ENCODE measurements at places on chromosomes 3 and 15. TPM values are rescaled to one million over a fixed set of nuclear protein-coding genes. Genes with fewer than 3 reads are reported as not detected.

DNA sequence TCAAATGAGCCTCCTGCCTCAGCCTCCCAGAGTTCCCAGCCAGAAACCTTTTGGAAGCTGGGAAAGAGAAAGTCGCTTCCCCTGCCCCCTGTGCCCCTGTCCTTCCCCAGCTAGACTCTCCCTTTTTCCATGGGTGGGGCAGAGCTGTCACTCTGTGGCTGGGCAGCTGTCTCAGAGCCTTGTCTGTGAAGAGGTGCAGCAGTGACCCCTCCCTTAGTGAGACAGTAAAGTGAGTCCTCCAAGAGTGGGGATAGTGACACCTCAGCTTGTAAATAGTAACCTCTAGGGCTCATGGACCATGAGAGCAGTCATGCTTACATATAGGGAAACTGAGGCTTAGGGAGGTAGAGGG is 76.3 kb downstream of the SMAD6 start:
- peaks cover 44% of the 10 kb centered on the region for H3K4me1 ChIP-seq
- no peak overlapping the region for H3K27ac ChIP-seq
- DNase-seq = no peak
- no peaks in the 10 kb centered on the region for H3K27me3 ChIP-seq
- no peak overlapping the region for H3K4me3 ChIP-seq

Gene GOLGA6L7
- not detected for total RNA-seq

DNA sequence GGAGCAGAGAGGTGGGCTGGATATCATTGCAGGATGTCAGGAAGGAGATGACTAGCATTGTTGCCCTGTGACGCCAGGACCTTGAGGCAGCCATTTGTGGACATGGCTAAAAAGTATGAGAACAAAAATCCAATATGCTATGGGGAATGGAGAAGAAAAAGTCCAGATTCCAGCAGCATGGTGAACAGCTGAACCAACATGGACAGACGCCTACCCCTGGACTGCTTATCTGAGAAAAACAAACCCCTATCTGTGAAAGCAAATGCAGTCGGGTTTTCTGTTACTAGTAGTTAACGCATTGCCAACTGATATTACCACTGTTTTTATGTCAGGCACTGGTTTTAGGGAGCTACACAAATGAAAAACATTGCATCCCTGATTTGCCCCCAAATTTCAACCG is 251.2 kb upstream of the RORA start:
- no peaks in the 10 kb centered on the region for H3K4me1 ChIP-seq
- DNase-seq = no peak
- no peaks in the 10 kb centered on the region for H3K27me3 ChIP-seq
- H3K36me3 ChIP-seq = no peaks in the 10 kb centered on the region
- H3K4me3 ChIP-seq = no peak overlapping the region

DNA sequence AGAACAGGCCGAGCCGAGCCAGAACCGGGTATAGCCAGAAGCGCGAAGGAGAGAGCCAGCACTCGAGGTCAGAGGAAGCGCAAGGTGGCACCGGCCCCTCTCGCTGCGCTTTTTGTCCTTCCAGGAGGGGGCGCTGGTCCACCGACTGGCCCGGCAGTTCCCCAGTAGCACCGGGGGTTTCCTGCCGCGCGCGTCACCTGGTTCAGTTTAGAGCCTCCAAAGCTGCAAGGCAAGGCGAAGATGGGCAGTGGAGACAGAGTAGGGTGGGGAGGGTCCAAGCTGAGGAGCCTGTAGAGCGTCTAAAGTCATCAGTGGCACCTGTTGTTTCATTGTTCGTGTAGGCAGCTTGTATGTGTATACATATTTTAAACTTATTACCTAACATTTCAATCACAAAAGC is 7.6 kb upstream of the NR2E3 start:
- H3K27me3 ChIP-seq = no peaks in the 10 kb centered on the region
- H3K4me3 ChIP-seq = no peak overlapping the region
- no peaks in the 10 kb centered on the region for H3K36me3 ChIP-seq
- H3K4me1 ChIP-seq = peaks cover 10% of the 10 kb centered on the region

Gene TUSC7
- not detected for total RNA-seq

DNA sequence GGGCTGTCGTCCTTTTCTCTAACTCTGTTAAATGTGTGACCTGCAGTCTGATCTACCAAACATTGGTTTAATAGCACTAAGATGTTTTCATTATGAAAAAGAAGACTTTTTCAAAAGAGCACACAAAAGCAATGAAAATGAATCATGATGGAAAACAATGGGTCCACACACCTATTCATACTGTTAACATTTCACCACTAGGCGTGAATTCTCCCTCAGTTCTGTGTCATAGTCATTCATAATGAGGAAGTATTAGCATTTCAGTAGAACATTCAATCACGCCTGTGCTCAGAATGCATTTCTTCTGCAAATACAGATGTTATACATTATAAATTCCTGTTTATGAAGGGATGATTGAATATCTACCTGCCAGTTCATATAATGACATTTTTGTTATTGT is 35.9 kb downstream of the EIF4E3 start:
- no peaks in the 10 kb centered on the region for H3K36me3 ChIP-seq
- H3K27me3 ChIP-seq = no peaks in the 10 kb centered on the region
- no peak overlapping the region for H3K4me3 ChIP-seq
- no peak overlapping the region for H3K27ac ChIP-seq
- DNase-seq = no peak

DNA sequence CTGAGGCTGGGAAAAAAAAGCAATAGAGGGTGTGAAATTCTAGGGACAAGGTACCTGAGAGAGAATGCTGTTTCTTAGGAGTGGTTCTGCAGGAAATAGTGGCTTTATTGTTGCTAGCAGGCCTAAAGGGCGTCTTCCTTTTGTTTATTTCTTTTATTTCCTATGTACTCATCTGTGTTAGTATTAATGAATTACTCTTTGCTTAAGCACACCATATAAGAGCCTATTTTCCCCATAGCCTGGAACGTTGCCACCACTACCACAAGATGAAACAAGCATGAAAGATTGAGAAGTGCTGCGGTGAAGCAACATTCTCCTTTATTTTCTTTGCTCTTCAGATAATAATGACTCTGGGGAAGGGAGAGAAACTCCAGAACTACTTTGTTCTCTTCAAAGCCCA is 21.3 kb upstream of the GOLIM4 start:
- H3K27me3 ChIP-seq = no peaks in the 10 kb centered on the region
- no peak overlapping the region for H3K27ac ChIP-seq
- DNase-seq = no peak
- H3K4me1 ChIP-seq = no peaks in the 10 kb centered on the region

DNA sequence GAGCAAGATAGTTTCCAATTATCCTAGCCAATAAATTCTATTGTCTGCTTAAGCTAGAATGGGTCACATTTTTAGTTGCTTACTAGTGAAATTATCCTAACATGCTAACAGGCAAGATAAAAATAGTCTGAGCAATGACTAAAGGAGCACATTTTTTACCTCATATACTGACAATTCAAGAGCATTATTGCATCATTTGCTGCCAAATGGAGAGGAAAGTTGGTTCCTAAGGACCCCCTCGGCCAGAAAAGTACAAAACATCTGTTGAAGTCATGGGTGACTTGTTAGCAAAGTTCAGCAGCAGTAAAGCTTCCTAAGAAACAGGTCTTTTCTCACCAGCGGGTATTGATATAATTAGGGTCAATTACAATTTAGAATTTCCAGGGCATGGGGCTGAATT is 1001.0 kb downstream of the FHIT start:
- no peak overlapping the region for H3K27ac ChIP-seq
- H3K4me1 ChIP-seq = no peaks in the 10 kb centered on the region
- H3K36me3 ChIP-seq = no peaks in the 10 kb centered on the region
- H3K4me3 ChIP-seq = no peak overlapping the region

DNA sequence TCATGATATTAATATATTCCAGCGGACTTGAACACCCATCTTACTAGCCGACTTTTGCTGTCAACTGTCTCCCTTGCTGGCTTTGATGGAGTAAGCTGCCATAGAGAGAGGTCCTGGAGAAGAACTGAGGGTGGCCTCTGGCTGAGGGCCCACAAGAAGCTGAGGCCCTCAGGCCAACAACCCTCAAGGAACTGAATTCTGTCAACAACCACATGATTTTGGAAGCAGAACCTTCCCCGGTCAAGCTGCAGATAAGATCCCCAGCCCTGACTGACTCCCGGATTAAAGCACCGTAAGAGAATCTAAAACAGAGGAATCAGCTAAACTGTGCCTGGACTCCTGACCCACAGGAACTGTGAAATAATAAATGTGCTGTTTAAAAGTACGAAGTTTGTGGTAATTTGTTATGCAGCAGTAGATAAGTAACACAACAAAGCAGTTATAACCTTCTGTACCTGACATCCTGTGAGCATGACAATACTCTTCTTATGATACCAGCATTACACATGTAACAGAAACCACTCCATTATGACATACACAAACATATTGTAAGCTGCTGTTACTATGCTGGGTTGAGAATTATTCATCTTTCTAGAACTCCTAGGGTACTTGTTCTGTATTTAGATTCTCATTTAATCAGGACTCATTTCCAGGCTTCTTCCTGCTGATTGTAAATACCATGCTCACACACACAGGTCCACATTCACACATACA is 66.2 kb downstream of the HES1 start:
- no peak overlapping the region for H3K4me3 ChIP-seq
- H3K27ac ChIP-seq = no peak overlapping the region
- H3K4me1 ChIP-seq = no peaks in the 10 kb centered on the region
- no peaks in the 10 kb centered on the region for H3K36me3 ChIP-seq
- H3K27me3 ChIP-seq = peaks cover 21% of the 10 kb centered on the region

DNA sequence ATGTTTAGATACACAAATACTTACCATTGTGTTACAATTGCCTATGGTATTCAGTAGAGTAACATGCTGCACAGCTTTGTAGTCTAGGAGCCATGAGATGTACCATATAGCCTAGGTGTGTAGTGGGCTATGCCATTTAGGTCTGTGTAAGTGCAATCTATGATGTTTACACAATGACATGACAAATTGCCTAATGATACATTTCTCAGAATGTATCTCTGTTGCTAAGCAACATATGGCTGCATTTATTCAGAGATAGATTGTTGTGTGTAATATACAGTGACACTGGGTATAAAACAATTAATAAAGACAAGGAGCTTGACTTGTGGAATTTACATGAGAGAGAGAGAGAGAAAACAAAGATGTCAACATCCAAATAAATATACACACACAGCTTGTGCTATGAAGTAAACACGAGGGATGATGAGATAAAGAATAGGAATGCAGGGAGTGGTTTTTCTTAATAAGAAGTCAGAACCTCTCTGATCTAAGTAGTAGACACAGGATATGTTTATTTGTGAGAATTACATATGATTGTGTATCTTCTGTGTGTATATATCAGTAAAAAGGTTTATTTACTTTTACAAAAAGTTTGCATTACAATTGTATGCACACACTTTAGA is 110.0 kb downstream of the KCNAB1 start:
- no peak for DNase-seq
- H3K4me1 ChIP-seq = no peaks in the 10 kb centered on the region
- no peak overlapping the region for H3K4me3 ChIP-seq
- no peaks in the 10 kb centered on the region for H3K36me3 ChIP-seq
- no peak overlapping the region for H3K27ac ChIP-seq

GRCh38 chr3:140020541-140020940 is 85.6 kb downstream of the CLSTN2 start:
- peaks cover 6% of the 10 kb centered on the region for H3K4me1 ChIP-seq
- H3K4me3 ChIP-seq = no peak overlapping the region
- no peak overlapping the region for H3K27ac ChIP-seq
- H3K27me3 ChIP-seq = no peaks in the 10 kb centered on the region
- no peaks in the 10 kb centered on the region for H3K36me3 ChIP-seq
- DNase-seq = peak; percentile 87

- H3K4me3 ChIP-seq = no peak overlapping the region
- H3K27me3 ChIP-seq = peaks cover 4% of the 10 kb centered on the region
- no peaks in the 10 kb centered on the region for H3K36me3 ChIP-seq
- no peak for DNase-seq
- no peak overlapping the region for H3K27ac ChIP-seq
Measured at GRCh38 chr3:194816748-194817591, 131.3 kb downstream of the FAM43A start.

DNA sequence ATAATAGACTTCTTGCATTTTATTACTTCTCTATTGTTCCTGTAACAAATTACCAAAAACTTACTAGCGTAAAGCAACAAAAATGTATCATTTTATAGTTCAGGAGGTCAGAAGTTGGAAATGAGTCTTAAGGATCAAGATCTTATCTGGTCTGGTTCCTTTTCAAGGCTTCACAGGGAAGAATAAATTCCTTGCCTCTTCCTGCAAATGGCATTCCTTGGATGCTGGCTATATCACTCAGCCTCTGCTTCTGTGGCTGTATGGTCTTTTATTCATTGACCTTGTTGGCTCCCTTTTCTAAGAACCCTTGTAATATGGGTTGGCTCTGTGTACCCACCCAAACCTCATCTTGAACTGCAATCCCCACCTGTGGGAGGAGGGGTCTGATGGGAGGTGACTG is 478.4 kb upstream of the THBS1 start:
- H3K27ac ChIP-seq = no peak overlapping the region
- H3K4me1 ChIP-seq = peaks cover 14% of the 10 kb centered on the region

GRCh38 chr3:55000953-55001352 is 73.1 kb upstream of the LRTM1 start:
- no peaks in the 10 kb centered on the region for H3K27me3 ChIP-seq
- no peak for DNase-seq
- no peak overlapping the region for H3K27ac ChIP-seq
- H3K4me1 ChIP-seq = peaks cover 9% of the 10 kb centered on the region
- H3K4me3 ChIP-seq = no peak overlapping the region

- no peaks in the 10 kb centered on the region for H3K36me3 ChIP-seq
- H3K27ac ChIP-seq = peak overlapping the region; percentile 74
- H3K4me1 ChIP-seq = peaks cover 17% of the 10 kb centered on the region
- no peaks in the 10 kb centered on the region for H3K27me3 ChIP-seq
- no peak overlapping the region for H3K4me3 ChIP-seq
Measured at GRCh38 chr3:113117511-113118234, 93.7 kb upstream of the BOC start.

GRCh38 chr15:78225783-78226541 is 8.4 kb downstream of the ACSBG1 start:
- no peaks in the 10 kb centered on the region for H3K36me3 ChIP-seq
- H3K4me1 ChIP-seq = peaks cover 13% of the 10 kb centered on the region
- H3K27me3 ChIP-seq = no peaks in the 10 kb centered on the region
- H3K4me3 ChIP-seq = no peak overlapping the region

- H3K36me3 ChIP-seq = no peaks in the 10 kb centered on the region
- H3K4me3 ChIP-seq = no peak overlapping the region
- H3K27ac ChIP-seq = no peak overlapping the region
- no peak for DNase-seq
- no peaks in the 10 kb centered on the region for H3K4me1 ChIP-seq
Measured at GRCh38 chr3:32842987-32843386, 25.2 kb downstream of the TRIM71 start.

Data from esophagus muscularis mucosa (tissue), 4 donors.